NT2/D1 (cell line): ENCODE measurements at places on chromosomes 6 and 20.
A peak's percentile ranks its signal among the peaks of the same experiment; 100 is the strongest.

GRCh38 chr6:27838945-27839625, 73.1 kb downstream of the OR2B2 start:
- no peak for DNase-seq

- DNase-seq: no peak
Measured at GRCh38 chr20:32743237-32744112, at the start of gene COMMD7. COMMD7 (minus strand) TSS chr20:32743467; CDS start chr20:32743391, 76 bp downstream.

GRCh38 chr6:31575335-31575901, at the start of gene TNF:
TNF (plus strand) TSS chr6:31575565; CDS start chr6:31575742, 177 bp downstream.
- no peak for DNase-seq

- no peak for DNase-seq
Measured at GRCh38 chr6:137136065-137136464, 37.4 kb downstream of the IL22RA2 start.

DNA sequence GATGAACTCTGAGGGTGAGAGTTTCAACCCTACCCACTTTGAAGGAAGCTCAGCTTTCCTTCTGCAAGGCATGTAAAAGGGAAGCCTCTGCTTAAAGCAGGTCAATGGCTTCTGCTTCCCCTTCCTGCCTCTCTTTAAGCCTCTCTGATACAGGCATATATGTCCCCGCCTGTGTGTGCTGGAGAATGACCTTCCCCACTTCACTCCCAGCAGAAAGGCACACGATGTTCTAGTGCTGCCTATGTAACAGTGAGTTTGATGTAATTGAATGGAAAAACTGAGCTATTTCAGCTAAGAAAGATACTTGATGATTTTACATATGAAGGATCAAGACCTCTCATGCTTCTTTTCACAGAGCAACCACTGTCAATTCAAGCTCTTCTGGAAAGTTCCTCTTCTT, 632.2 kb downstream of the HACE1 start:
- no peak for DNase-seq

GRCh38 chr6:20172842-20173456, 39.3 kb downstream of the MBOAT1 start:
- DNase-seq: no peak

DNA sequence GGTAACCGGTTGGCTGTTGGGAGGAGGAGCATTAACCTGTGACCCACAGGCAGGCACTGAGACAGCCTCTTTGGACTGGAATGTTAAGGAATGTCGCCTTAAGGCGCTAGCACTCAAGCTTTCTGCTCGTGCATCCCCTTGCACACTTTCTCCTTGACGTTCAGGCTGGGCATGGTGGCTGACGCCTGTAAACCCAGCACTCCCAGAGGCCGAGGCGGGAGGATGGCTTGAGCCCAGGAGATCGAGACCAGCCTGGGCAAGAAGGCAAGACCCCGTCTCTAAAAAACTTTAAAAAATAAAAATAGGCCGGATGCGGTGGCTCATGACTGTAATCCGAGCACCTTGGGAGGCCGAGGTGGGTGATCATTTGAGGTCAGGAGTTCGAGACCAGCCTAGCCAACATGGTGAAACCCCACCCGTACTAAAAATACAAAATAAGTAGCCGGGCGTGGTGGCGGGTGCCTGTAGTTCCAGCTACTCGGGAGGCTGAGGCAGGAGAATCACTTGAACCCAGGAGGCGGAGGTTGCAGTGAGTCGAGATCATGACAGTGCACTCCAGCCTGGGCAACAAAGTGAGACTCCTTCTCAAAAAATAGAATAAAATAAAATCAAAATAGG, 1.9 kb upstream of the GID8 start:
- no peak for DNase-seq

- no peak for DNase-seq
Measured at GRCh38 chr6:168964138-168964835, 289.4 kb downstream of the THBS2 start.

DNA sequence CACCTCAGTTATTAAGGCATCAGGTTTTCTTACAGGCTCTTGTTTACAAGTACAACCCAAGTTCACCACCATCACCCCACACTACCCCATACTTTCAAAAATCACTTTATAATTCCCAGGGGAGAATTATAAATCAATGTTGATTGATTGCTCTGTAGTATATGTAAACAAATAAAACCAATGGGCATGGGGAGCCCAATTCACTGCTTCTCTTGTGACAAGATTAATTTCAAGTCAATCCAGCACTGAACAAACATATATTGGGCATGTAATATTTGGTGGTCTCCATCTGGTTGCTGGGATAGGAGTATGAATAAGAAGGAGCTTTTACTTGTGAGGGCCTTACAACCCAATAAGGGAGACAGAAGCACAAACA, 95.8 kb downstream of the CLVS2 start:
- DNase-seq: no peak

- no peak for DNase-seq
Measured at GRCh38 chr6:124999105-124999764, 37.0 kb downstream of the RNF217 start.

DNA sequence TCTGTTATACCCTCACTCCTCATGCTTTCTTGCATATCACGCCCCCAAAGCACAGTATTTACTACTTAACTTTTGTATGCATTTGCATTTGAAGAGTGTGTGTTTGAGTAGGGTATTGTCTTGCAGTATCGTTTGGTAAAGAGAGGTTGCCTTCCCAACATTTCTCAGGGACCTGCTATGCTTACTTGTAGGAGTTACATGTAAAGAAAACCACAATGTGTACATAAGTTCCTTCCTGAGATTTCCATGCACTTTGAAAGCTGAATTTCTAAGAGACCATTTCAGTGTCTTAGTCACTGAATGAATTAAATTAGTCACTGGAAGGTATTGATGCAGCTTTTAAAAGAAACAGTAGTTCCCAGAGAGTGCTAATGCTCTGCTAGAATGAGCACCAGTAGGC, 159.3 kb upstream of the LAMA2 start:
- DNase-seq: peak; percentile 35

DNA sequence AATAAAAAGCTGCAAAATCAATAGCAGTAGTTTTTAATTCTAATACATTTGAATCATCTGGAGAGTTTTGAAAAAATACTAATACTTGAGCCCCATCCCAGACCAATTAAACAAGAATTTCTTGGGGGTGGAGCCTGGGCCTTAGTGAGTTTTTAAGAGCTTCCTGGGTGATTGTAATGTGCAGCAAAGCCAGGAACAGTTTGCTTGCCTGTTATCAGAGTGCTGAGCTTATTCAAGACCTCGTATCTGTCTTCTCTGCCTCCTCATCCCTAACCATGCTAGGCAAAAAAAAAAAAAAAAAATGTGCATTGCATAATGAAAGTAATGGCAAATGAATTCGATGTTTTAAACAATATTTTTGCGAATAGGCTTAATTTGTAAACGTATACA, 36.4 kb upstream of the MYB start:
- DNase-seq: no peak

DNA sequence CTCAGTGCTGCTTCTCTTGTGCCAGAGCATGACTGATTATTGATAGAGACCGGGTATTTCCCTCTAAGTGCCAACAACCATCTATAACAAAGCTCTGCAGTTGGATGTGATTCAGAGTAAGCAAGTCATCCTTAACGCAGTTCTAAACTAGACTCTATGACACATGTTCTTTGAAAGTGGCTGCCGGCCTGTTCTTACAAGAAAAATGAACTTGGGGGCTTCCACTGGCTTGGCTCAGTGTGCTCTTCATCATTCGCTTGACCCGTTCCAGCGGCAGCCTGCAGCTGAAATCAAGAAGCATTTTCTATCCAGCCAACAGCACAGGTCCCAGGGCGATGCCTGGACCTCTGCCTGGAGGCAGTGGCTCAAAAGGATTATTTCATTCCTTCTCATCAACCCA, 29.8 kb downstream of the GFOD1 start:
- DNase-seq: no peak

- no peak for DNase-seq
Measured at GRCh38 chr6:22605736-22606135, 36.4 kb downstream of the HDGFL1 start.

- no peak for DNase-seq
Measured at GRCh38 chr6:5497896-5498578, 236.7 kb downstream of the FARS2 start.

DNA sequence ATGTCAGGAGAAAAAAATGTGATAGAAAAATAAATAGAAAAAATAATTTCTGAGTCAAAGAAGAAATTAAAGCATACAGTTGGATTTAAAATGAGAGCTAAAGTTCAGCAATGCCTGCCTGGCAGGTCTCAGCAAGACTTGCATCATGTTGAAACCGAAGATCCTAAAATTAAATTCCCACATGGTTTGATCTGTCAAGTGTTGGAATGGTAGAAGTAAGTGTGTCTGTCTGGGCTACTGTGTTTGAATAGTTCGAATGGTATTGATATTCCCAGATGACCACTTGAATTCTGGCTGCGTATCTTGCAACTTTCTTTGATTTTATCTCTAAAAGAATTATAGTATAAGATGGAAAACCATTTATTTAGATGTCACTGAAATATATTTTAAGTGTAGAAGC, 1349.6 kb downstream of the EPHA7 start:
- no peak for DNase-seq

GRCh38 chr6:33213166-33213988, 5.1 kb downstream of the RING1 start:
- no peak for DNase-seq

DNA sequence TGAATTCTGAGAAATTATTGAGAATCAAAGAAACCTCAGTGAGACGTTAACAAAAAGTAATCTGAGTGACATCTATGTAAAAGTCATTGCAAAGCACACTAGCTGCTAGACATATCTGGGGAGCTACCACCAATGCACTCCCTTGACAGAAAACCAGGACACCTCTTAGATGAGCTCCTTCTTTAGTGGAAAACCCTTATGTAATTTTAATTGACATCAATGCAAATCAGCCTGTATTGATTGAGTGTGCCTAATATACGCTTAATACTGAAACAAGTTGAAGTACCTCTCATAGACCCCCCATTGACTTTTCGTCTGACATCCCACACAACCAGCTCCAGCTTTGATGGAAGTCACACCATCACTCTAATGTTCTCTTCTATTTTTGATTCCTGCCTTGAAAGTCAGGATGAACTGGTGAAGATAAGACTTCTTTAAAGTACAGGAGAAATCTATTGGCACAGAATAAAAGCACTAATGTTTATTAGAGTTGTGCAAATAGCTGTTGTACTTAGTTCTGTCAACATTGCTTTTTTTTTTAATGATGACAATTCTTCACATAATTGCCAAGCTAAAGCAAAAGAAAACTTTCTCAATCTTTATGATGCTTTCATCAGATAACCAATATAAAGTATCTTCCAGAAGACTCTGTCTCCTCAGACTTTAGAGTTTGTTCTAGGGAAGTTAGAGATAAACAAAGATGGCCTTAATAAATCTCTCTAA, 98.0 kb upstream of the FAM8A1 start:
- no peak for DNase-seq

- no peak for DNase-seq
Measured at GRCh38 chr6:110575925-110576463, 99.6 kb upstream of the SLC22A16 start.

DNA sequence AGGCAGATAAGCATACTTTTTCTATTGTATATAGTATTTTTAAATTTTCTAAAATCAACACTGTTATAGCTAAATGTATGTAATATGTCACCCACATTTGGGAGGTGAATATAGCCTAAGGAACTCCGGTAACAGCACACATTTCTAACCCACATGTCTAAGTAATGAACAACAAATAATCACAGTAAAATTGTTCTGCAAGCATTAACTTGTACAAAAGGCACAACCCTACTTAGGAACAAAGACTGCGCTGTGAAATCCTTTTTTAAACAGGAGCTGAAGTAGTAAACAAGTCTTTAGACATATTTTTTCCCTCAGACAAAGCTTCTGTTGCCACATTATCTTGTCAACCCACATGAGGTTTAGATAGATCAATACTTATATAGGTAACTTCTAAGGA, 872.4 kb upstream of the SLC35B3 start:
- no peak for DNase-seq

GRCh38 chr6:12479881-12480280, 189.7 kb downstream of the EDN1 start:
- DNase-seq: no peak

DNA sequence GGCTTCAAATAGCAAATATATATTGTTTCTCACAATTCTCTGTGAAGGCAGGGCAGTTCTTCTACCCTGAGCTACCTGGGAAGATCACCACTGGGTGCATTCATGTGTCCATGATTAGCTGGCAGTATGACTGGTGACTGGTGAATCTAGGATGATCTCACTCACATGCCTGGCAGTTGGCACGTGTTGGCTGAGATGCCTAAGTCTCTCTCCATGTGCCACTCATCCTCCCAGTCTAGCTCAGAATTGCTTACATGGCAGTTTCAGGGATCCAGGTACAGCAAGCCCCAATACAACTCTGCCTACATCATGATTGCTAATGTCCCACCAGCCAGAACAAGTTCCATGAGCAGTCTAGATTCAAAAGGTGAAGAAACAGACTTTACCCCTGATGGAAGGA, 346.8 kb upstream of the CNR1 start:
- DNase-seq: no peak

DNA sequence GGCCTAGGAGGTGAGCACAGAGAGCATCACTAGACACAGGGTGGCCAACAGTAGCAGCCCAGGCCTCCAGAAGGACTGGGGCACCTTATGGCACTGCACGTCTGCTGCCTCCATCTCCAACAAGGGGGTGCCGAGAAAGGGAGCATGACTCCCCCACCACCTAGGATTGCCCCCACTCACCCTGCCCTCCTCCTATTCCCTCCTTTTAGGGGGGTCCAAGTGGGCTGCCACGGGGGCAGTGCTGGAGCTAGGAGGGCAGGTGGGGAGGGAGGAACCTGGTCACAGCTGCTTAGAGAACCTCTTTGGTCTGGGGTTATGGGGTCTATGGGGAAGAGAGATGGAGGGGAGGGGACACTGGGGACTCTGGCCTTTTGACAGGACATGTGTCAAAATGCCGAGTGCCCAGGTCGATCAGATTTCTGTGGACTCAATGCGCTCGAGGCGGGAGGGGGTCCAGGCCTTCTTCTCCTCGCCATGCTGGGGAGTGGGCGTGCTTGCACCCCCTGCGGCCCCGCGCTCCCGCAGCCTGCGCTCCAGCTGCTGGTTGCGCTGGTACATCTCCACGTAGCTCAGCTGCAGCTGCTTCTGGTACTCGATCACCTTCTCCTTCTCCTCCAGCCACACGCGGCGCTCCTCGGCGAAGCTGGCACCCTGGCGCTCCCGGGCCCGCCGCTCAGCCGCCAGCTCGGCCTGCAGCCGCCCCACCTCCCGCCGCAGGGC, 4.5 kb upstream of the FASTKD5 start:
- no peak for DNase-seq

GRCh38 chr20:38645351-38645750, 43.7 kb downstream of the ARHGAP40 start:
- no peak for DNase-seq

- no peak for DNase-seq
Measured at GRCh38 chr6:7434672-7435071, 45.1 kb downstream of the RIOK1 start.

GRCh38 chr6:27825025-27825793, 87.0 kb downstream of the OR2B2 start:
- DNase-seq: no peak

GRCh38 chr6:24600903-24601302, 45.1 kb downstream of the KIAA0319 start:
- no peak for DNase-seq

- no peak for DNase-seq
Measured at GRCh38 chr6:27765028-27765590, 147.1 kb downstream of the OR2B2 start.

GRCh38 chr6:166650824-166651807, 24.1 kb upstream of the RPS6KA2 start:
- no peak for DNase-seq
